ENCODE measurements at places on chromosomes 3 and 15.

GRCh38 chr3:21894459-21895340 is 143.7 kb upstream of the ZNF385D start:
- DNase-seq = no peak

DNA sequence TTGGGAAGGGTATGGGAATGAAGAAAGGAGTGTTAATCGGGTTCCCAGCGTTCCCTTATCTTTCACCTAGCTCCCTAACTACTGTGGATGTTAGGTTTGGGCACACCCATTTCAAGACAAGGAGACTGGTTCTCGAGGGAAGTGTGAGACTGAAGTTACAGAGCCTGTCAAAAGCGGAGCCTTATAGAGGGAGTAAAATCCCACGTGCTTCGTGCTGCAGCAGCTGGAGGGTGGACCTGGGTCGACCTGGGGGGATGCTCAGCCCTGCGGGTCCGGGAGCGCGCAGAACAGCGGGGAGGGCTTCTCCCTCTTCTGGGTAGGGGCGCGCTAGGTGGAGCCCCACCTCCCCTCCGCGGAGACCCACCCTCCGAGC is 314 bp upstream of the TMED3 start:
- DNase-seq = no peak

- DNase-seq = peak; percentile 44
Observed at GRCh38 chr3:4350789-4351163, 47.6 kb downstream of the SETMAR start.

DNA sequence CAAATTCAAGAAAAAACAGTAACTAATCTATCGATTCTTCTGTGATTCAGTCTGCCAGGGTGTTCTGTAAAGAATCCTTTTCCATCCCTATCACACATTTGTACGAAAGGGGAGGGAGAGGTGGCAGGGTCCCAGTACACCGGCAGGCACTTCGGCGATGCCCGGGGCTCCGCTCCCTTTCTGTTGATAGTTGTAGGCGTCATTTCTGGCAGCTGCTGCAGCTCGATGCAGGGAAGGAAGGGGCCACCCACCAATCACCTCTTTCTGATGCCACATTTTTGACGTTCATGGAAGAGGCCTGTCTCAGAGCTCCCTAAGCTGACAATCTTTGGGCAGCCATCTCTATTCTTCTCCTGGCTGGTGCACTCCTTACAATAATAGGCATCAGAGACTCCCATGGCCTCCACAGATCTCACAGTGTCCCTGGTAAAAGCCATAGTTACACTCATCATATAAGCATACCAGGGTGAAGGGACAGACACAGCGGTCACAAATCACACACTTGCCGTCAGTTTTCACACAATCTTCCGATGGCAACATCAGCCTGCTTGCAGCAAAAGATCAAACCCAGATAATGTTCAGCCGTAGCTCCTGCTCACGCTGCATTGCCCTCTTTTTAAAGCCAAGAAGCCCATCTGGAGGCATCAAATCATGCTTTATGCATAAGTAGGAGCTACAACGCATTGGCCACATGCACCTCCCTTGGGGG is 60.8 kb upstream of the ZBTB38 start:
- DNase-seq = no peak

DNA sequence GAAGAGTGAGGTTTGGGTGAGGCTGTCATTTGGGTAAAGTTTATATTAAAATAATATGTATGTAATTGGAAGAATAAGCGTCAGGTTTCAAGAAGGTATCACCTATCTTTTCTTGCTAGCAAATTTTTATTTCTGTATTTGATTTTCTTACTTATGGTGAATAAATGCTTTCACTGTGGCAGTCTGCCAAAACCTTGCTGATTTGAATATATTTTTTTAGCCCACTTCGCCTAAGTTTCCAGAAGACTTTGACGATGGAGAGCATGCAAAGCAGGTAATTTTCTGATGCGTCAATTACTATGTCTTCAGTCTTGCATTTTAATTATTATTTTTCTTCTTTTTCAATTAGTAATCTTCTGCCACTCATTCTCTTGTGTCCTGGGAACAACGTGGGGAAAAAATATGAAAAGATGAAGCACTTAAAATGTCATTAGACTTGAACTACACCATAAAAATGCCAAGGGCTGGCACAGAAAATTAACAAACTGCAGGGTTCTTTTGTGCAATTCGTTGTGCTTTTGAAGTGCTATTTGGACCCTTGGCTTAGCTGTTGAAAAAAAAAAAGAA is 40.4 kb downstream of the SRP14 start:
- DNase-seq = no peak

DNA sequence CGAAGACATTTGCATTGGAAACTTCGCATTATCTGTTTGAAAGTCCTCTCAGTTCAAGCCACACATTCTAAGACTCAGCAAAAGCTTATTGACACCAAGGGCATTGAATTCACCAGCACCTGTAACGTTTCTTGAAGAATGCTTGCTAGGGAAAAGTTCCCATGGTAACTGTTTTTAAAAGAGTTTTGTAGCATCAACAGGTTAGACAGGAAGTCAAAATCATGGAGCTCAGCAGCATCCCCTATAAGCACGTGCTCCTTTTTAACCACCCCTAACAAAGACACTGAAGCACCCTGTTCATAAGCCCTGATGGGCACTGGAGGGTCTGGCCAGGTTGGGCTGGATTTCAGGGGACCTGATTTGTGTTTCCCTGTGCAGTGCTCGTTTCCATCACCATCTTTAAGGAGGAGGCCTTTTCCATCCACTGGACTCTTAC is 229.7 kb upstream of the BHLHE40 start:
- no peak for DNase-seq
